Purkinje cell (primary cell): ENCODE measurements at places on chromosomes 12 and 14. TPM values are rescaled to one million over a fixed set of nuclear protein-coding genes. Genes with fewer than 3 reads are reported as not detected.

Gene ENDOU
- polyA plus RNA-seq: not detected in 2 replicates

Gene OR4L1
- polyA plus RNA-seq: not detected in 2 replicates

Gene JDP2
- polyA plus RNA-seq: 0.82 and 1.3 TPM in 2 replicates

Gene LRP1-AS
- polyA plus RNA-seq: not detected in 2 replicates

Gene DBX2
- 0.19 TPM in 1 of 2 replicates, not detected in the other for polyA plus RNA-seq

Gene SLC25A21
- 1.5 TPM in 1 of 2 replicates, not detected in the other for polyA plus RNA-seq

Gene SIX4
- polyA plus RNA-seq: 0.12 and 1.6 TPM in 2 replicates

Gene P3H3
- 0.34 and 1.6 TPM in 2 replicates for polyA plus RNA-seq

Gene AACS
- polyA plus RNA-seq: 10.8 and 14.1 TPM in 2 replicates

Gene KIF26A
- polyA plus RNA-seq: not detected in 2 replicates

Gene RAD9B
- polyA plus RNA-seq: not detected in 2 replicates

Gene SMARCC2
- polyA plus RNA-seq: 52.8 and 59.7 TPM in 2 replicates

Gene SMIM10L1
- polyA plus RNA-seq: 17.9 and 18.2 TPM in 2 replicates

Gene ASCL1
- polyA plus RNA-seq: 1.0 and 1.8 TPM in 2 replicates

Gene KIF21A
- 305 and 314 TPM in 2 replicates for polyA plus RNA-seq

Gene PGF
- 0.12 TPM in 1 of 2 replicates, not detected in the other for polyA plus RNA-seq

Gene CD27
- polyA plus RNA-seq: 1.6 TPM in 1 of 2 replicates, not detected in the other
